ENCODE measurements at places on chromosomes 3 and 15.

DNA sequence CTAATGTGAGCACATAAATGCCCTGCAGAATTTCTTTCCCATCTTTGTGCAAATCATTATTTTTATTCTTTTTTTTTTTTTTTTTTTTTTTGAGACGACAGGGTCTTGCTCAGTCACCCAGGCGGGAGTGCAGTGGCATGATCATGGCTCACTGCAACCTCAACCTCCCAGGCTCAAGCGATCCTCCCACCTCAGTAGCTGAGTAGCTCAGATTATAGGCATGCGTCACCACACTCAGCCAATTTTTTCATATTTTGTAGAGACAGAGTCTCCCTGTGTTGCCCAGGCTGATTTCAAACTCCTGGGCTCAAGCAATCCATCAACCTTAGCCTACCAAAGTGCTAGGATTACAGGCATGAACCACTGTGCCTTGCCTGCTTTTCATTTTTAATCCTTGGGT, 22.9 kb downstream of the DAG1 start:
- DNase-seq = no peak

DNA sequence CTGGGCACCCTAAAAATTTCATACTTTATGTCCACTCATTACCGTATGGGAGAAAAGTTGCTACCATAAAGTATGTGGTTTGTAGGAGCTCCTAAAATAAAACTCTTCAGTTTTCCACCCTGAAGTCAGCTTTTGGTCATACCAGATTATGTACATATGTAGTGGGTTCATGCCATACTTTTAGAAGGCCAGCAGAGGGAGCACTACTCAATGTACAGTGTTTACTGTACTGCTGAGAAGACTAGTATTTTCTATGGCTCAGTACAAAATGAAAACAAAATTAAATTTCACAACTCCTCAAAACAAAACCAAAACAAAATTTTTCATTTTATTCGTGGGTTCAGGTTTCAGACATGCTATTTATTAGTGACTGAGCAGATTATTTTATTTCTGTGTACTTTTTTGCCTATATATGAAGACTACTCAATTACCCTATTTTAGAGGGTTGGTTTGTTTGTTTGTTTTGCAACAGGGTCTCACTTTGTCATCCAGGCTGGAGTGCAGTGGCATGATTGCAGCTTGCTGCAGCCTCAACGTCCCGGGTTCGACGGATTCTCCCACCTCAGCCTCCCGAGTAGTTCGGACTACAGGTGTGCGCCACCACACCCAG, 24.3 kb downstream of the NXPE3 start:
- peak; percentile 92 for DNase-seq

- no peak for DNase-seq
These were observed 996.0 kb downstream of the OTOL1 start for GRCh38 chr3:162492446-162493081.

DNA sequence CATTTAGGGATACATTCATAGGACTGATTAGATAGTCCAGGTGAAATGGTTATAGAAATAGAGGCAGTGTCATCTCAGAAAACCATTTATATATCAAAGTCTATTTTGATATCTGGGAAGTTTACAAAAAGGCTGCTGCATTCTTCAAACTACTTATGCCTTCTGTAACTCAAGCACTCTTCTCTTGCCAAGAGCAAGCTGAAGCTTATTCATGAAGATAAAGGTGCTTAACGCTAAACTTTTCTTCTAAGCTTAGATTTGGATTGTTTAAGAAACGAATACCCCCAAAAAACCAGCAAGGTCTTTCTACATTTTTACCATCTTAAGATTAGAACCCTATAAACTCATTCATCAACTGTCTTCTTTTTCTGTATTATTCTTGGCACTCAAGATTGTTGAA, 23.3 kb upstream of the USF3 start:
- DNase-seq = no peak

DNA sequence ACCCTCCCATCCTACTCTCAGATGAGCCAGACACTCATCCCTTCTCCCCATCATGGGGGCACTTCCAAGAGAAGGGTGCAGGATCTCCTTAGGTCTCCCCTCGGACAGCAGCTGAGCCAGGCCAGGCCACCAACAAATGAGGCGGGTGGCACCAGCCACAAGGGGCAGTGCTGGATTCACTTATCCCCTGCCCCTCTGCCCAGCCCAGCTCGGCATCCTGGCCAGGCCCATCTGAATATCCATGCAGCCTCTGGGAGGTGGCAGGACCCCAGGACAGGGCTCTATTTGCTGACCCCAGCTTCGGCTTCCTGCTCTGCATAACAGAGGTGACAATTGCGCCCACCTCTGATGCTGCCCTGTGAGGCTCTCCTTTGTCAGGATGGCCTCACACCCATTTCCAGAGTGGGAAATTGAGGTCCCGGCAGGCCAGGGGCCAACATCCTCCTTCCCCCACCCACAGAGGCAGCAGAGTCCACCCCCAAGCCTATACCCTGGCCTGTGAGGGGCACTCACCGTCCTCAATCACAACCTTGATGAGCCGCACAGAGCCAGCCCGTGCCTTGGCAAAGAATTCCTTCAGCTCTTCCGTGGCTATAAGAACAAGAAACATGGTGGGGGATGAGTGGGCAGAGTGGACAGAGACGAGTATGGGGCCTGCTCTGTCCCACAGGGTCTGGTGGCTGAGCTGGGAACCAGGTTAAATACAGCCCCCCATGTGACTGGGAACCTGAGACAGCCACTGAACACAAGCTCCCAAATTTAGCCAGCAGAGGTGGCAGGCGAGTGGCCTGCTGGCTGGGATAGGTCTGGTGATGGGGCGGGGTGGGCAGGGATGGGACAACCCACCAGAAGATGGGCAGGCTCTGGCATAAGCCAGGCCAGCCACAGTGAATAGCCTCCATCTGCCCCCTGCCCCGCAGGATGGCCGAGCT, 4.2 kb downstream of the TWF2 start:
- DNase-seq = no peak

GRCh38 chr3:39907981-39908380, 98.6 kb downstream of the MYRIP start:
- peak; percentile 2 for DNase-seq

- no peak for DNase-seq
These were observed 1.8 kb upstream of the CEP97 start for GRCh38 chr3:101722394-101723173.

DNA sequence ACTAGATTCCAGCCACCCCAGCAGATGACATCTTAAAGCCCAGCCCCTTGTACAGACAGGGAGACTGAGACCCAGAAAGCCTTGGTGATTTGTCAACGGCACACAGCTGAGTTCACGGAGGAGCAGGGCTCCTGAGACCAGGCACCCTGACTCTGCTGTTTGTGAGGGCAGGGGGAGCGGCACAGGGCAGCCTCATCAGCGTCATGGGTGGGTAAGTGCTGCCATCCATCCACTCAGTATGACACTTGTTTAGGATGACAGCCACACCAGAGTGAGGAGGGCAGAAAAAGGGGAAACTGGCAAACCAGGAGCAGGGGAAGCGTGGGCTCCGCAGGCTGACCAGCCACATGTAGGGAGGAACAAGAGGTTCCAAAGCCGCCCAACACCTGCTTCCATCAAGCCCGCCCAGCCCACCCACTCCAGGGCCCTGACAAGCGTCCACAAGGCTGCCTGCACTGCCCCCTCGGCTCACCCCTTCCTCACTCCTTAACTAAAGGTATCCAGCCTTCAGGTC, 19.9 kb downstream of the RBPMS2 start:
- DNase-seq = peak; percentile 17

DNA sequence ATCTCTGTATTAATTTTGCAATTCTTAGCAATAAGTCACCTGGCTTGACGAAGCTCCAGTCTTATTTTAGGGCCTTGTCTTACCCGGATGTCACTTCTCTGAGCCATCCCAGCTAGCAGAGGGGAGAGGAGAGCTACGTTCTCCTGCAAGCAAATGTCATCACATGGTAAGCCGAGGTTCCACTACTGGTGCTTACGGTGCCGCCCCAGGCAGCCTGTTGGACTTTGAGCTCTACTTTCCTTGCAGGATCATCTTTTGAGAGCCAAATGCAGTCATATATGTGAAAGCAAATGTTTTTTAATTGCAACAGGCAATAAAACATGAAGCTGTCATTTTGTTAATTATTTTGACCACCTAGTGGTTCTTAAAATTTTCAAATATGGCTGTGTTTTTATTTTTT, 140.9 kb downstream of the FAM43A start:
- DNase-seq = no peak

GRCh38 chr15:41982133-41982930, 10.0 kb upstream of the EHD4 start:
- no peak for DNase-seq

DNA sequence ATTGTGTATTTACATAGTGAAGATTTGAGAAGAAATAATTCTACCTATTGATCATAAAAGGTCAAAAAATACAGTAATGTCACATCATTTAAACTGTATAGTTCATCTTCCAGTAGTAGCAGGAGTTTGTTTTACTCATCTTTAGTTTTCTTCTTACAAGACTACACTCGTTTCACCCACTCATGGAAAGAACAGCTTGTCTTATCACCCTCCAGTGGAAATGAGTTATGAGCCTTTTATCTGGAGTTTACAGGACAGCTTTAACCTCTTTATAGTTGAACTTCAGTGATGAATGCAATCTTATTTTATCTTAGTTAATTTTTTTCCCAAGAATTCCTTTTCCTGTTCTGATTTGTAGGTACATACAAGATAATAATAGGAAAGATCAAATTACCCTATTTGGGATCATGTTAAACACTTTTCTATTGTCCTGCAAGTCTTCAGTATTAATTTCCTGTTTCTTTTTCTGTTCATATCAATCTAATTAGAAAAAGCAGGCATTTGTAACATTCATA, 36.8 kb downstream of the RBMS3 start:
- no peak for DNase-seq

- peak; percentile 96 for DNase-seq
These were observed 12.3 kb downstream of the CPNE9 start for GRCh38 chr3:9715764-9716437.

GRCh38 chr15:49848282-49848724, 227.5 kb downstream of the DTWD1 start:
- DNase-seq = no peak

GRCh38 chr3:40661284-40661683, 136.5 kb downstream of the ZNF621 start:
- peak; percentile 26 for DNase-seq

DNA sequence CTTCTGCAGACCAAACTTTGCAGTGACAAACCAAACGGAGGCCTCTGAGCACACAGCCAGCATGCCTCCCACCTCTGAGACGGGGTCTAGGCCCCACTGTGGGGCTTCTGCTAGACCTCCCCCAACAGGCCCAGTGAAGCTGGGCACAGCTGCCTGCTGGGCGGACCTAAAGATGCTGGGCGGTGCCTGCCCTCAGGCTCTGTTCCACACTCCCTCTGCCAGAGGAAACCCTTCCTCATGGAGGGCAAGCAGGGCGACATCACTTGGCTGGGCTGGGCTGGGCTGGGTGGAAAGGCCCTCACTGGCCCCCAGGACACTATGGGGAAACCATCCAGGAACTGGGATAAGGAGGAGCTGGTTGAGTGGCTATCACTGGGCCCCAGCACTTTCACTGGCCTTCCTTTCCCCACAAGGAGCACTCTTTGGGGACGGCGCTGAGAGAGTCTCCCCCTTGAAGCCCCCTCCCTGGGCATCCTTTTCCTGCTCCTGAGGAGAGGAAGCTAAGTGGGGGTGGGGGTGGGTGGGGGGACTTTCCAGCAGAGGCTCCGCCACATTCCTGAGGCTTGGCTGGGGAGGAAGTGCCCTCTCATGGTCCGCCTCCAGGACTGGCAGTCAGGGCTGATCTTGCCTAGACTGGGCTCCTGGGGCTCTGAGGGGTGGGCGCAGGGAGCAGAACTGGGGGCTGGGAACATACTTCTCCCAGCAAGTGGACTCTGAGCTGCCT, 98.1 kb upstream of the HACD2 start:
- peak; percentile 33 for DNase-seq

DNA sequence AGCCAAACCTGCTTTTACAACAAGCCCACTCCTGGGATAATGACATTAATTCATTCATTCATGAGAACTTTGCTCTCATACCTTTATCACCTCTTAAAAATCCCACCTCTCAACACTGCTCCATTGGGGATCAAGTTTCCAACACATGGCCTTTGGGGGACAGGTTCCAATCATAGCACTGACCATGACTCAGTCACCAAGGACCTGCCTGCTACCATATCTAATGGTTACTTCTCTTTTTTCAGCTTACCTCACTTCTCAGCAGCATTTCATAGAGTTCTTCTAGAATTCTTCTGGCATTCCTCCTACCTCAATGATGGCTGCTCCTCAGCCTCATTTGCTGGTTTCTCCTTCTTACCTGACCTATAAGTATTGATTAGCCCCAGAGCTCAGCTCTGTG, 36.9 kb upstream of the RYK start:
- no peak for DNase-seq

GRCh38 chr3:188693435-188693834, 478.3 kb upstream of the TPRG1 start:
- DNase-seq = no peak

DNA sequence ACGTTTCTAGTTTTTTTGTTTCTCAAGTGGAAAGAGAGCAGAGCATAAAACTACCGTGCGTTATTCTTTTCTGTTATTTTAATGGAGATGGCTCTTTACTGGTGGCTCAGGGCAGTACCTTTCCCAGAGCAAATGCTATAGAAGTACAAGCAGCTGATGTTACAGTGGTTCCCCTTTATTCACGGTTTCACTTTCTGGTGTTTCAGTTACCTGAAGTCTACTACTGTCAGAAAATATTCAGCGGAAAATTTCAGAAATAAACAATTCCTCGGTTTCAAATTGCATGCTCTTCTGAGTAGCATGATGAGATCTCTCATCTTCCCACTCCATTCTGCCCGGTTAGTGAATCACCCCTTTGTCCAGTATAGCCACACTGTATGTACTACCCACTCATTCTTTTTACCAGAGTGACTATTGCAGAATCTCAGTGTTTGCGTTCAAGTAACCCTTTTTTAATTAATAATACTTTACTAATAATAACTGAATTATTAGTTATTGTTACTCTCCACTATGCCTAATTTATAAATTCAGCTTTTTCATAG, 597.5 kb upstream of the ROBO2 start:
- DNase-seq = no peak

DNA sequence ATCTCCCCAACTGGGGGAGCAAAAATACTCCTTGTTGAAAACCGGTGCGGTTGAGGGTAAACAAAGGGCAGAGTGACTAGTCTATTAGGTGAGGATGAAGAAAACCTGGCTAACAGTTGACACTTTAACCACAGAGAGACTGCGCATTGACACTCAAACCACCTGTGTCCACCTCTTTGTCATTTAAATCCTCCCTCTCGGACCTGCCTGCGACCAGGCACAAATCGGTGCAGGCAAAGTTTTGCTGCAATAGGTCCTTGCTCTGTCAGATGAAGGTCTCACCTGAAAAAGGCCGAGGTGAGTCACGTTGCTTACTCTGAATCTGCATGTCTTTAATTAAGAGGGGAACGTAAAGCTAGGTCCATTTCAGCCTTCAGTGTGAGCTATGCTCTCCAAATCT, 494.1 kb upstream of the DPPA4 start:
- no peak for DNase-seq

GRCh38 chr3:25513642-25514266, 85.7 kb downstream of the RARB start:
- no peak for DNase-seq

- DNase-seq = no peak
These were observed 22.0 kb upstream of the RBSN start for GRCh38 chr3:15120986-15121385.
